GM23248 (cell line): ENCODE measurements at places on chromosomes 4 and X.
A peak's percentile ranks its signal among the peaks of the same experiment; 100 is the strongest.

DNA sequence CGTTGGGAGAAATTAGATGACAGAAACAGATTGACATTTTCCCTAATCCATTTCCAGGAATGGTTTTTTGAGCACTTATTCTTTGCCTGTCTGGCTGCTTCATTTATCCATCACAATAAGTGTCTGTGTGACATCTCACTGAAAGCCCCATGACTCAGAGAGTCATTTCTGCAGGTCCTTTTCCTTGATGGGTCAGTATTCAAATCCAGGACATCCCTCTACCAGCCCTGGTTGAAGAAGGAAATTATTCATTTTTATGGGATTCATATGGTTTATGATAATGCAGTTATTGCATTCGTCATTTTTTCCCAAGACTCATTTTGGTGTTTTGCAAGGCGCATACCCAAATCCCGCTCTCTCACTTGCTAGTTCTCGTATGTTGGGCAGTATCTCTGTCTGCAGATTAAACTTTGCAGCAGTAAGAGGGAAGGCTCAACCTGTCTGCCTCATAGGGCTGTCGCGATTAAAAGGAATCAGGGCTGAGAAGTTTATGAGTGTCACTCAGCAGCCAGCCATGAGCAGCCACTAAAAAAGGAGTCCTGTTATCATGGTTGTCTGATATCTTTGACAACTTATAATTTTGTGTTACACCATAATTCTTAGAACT is 44.0 kb downstream of the GYG2 start:
- no peak overlapping the region for H3K27ac ChIP-seq
- no peaks in the 10 kb centered on the region for H3K4me1 ChIP-seq
- H3K36me3 ChIP-seq, result no peaks in the 10 kb centered on the region
- H3K27me3 ChIP-seq, result no peaks in the 10 kb centered on the region
- no peak for DNase-seq
- no peak overlapping the region for H3K4me3 ChIP-seq

- no peak overlapping the region for H3K27ac ChIP-seq
- peak; percentile 12 for DNase-seq
- H3K4me1 ChIP-seq, result no peaks in the 10 kb centered on the region
- no peak overlapping the region for H3K4me3 ChIP-seq
- no peaks in the 10 kb centered on the region for H3K27me3 ChIP-seq
Measured at GRCh38 chrX:149145845-149146285, 359.2 kb downstream of the IDS start.

- no peaks in the 10 kb centered on the region for H3K27me3 ChIP-seq
- no peak overlapping the region for H3K4me3 ChIP-seq
- peak; percentile 17 for DNase-seq
- H3K4me1 ChIP-seq, result no peaks in the 10 kb centered on the region
- no peak overlapping the region for H3K27ac ChIP-seq
Measured at GRCh38 chr4:40228497-40229365, 31.9 kb downstream of the RHOH start.

GRCh38 chr4:16377887-16378286 is 151.6 kb upstream of the TAPT1 start:
- no peak overlapping the region for H3K4me3 ChIP-seq
- no peak for DNase-seq
- peaks cover 20% of the 10 kb centered on the region for H3K27me3 ChIP-seq
- H3K27ac ChIP-seq, result no peak overlapping the region
- H3K36me3 ChIP-seq, result no peaks in the 10 kb centered on the region
- H3K4me1 ChIP-seq, result no peaks in the 10 kb centered on the region

- no peaks in the 10 kb centered on the region for H3K27me3 ChIP-seq
- H3K4me1 ChIP-seq, result peaks cover 17% of the 10 kb centered on the region
Measured at GRCh38 chr4:69760455-69760854, at the start of gene SULT1B1. SULT1B1 (minus strand) TSS chr4:69760620; CDS start chr4:69755217, 5,403 bp downstream.

- no peak for DNase-seq
- no peaks in the 10 kb centered on the region for H3K36me3 ChIP-seq
- peaks cover 11% of the 10 kb centered on the region for H3K4me1 ChIP-seq
Measured at GRCh38 chrX:132467989-132468388, 20.8 kb downstream of the MBNL3 start.

- H3K36me3 ChIP-seq, result no peaks in the 10 kb centered on the region
- DNase-seq, result peak; percentile 34
- H3K4me3 ChIP-seq, result peak overlapping the region; percentile 43; the same call in 1 of the 2 replicates
- H3K27me3 ChIP-seq, result no peaks in the 10 kb centered on the region
- H3K27ac ChIP-seq, result peak overlapping the region; percentile 39
Measured at GRCh38 chrX:119762718-119763117, 4.3 kb downstream of the SOWAHD start.

- DNase-seq, result no peak
- peaks cover 17% of the 10 kb centered on the region for H3K4me1 ChIP-seq
- no peak overlapping the region for H3K4me3 ChIP-seq
- no peak overlapping the region for H3K27ac ChIP-seq
- peaks cover 7% of the 10 kb centered on the region; the same call in 1 of the 2 replicates for H3K36me3 ChIP-seq
Measured at GRCh38 chr4:139537292-139537691, 18.7 kb downstream of the SETD7 start.

DNA sequence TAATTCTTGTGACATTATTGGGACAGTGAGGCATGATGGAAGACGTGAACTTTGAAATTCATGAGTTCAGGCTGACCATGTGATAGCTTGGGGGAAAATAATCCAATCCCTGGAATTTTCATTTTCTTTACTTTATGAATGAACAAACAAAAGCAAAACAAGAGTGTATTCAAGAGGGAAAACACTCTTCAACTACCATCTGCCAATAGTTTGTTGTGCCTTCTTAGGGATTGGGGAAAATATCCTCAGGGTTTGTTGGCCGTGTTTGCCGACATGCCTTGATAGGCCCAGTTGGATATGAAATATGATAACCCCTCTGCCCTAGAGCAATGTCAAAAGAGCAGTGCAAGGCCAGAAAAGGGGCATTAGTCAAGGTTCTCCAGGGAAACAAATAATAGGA is 80.8 kb upstream of the CLNK start:
- no peaks in the 10 kb centered on the region for H3K27me3 ChIP-seq
- H3K4me1 ChIP-seq, result peaks cover 9% of the 10 kb centered on the region; the same call in 1 of the 2 replicates
- no peak overlapping the region for H3K4me3 ChIP-seq
- H3K36me3 ChIP-seq, result no peaks in the 10 kb centered on the region

DNA sequence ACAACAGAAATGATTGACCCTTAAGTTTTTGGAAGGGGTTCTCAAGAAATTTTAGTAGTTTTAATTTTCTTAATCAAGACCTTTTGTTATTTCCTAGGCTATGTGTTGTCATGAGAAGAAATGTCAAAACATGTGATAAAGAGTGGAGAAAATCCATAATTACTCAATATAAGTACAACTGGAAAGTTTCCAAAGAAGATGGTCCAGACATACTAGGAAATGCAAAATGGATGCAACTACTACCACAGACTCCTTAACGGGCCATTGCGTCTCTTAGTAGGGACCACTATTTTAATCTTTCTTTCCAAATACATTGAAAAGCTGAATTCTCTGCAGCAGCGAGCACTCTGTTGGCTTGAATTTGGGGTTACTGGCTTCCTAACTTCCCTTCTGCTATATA is 148.8 kb downstream of the NWD2 start:
- no peak overlapping the region for H3K27ac ChIP-seq
- no peak overlapping the region for H3K4me3 ChIP-seq
- no peaks in the 10 kb centered on the region for H3K36me3 ChIP-seq
- no peak for DNase-seq
- H3K27me3 ChIP-seq, result no peaks in the 10 kb centered on the region; the same call in 1 of the 2 replicates

DNA sequence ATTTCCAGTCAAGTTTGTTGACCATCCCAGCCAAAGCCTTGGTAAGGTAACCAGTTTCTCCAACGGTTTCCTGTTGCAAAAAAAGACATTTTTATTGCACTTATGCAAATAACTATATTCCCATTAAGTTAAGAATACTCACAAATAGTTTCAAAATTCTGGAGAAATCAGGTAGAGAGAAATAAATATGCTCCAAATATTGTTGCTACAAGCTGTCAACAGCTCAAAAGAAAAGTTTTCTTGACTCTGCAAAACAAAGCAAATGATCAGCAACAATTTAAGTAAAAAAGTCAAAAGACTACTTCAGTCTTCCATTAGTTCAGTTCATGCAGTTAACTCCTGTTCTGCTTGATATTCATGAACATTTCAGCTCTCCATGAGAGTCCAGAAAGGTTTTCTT is 49.0 kb upstream of the UGT8 start:
- H3K27ac ChIP-seq, result no peak overlapping the region
- H3K4me3 ChIP-seq, result no peak overlapping the region
- H3K36me3 ChIP-seq, result no peaks in the 10 kb centered on the region

GRCh38 chr4:38752372-38752940 is 30.3 kb downstream of the TLR10 start:
- H3K27ac ChIP-seq, result peak overlapping the region; percentile 75
- H3K27me3 ChIP-seq, result no peaks in the 10 kb centered on the region
- H3K4me1 ChIP-seq, result peaks cover 13% of the 10 kb centered on the region

- H3K4me1 ChIP-seq, result no peaks in the 10 kb centered on the region
- H3K4me3 ChIP-seq, result no peak overlapping the region
- no peaks in the 10 kb centered on the region for H3K27me3 ChIP-seq
Measured at GRCh38 chrX:100194082-100194775, 215.8 kb downstream of the PCDH19 start.

- no peaks in the 10 kb centered on the region for H3K27me3 ChIP-seq
- no peaks in the 10 kb centered on the region for H3K36me3 ChIP-seq
- no peak overlapping the region for H3K4me3 ChIP-seq
- peaks cover 26% of the 10 kb centered on the region for H3K4me1 ChIP-seq
- H3K27ac ChIP-seq, result peak overlapping the region; percentile 73
Measured at GRCh38 chrX:65644621-65645289, 22.7 kb upstream of the MSN start.

DNA sequence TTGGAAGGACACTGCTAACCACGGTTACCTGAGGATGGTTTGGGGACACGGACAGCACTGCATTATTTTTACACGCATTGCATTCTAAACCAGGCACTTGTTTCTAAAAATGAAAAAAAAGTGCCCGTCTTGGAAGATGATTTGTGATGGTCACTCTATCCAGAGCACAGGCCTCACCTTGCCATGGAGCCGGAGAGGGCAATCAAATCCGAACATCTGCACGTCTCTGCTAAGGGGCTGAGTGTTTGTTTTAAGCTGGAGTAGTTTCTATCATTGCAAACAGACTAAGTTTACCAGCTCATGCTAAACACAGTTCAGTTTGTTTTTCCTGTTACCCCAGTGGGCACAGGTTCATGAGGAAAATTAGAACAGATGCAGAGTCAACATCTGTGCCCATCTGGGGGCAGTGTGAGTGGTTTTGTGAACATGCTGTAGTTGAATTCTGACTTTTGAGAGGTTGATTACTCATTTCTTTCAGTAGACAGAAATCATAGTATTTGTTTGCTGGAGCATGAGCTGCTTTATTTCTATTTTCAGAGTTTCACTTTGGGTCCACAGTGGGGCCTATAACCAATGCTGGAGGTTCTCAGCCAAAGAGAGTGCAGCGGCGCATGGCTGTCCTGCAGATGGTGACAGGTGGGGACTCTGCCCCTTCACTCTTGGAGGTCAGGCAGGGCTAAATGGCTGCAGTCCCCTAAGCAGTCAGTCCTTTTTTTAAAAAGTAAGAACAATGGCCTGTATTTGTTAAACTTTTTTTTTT is 65.4 kb upstream of the ENPP6 start:
- H3K4me1 ChIP-seq, result no peaks in the 10 kb centered on the region
- H3K36me3 ChIP-seq, result no peaks in the 10 kb centered on the region
- H3K27ac ChIP-seq, result no peak overlapping the region
- no peaks in the 10 kb centered on the region for H3K27me3 ChIP-seq

DNA sequence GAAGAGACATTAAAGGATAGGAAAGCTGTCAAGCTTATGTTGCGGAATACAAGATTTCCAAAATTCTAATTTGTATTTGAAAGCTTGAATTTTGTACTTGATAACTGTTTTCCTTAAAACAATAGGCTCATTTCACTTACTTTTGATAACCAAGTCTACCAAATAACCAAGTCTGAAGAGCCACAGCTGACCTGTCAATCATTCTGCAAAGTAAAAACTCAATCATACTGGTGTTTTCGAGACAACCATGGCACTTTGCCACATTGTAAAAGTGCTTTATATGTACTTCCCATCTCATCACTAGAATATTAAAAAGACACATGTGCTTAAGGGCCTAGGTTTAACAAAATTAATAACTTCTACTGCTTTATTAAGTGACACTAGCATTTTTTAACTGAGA is 47.9 kb downstream of the LEF1 start:
- no peak overlapping the region for H3K27ac ChIP-seq
- H3K36me3 ChIP-seq, result no peaks in the 10 kb centered on the region
- no peaks in the 10 kb centered on the region; the same call in 1 of the 2 replicates for H3K27me3 ChIP-seq

DNA sequence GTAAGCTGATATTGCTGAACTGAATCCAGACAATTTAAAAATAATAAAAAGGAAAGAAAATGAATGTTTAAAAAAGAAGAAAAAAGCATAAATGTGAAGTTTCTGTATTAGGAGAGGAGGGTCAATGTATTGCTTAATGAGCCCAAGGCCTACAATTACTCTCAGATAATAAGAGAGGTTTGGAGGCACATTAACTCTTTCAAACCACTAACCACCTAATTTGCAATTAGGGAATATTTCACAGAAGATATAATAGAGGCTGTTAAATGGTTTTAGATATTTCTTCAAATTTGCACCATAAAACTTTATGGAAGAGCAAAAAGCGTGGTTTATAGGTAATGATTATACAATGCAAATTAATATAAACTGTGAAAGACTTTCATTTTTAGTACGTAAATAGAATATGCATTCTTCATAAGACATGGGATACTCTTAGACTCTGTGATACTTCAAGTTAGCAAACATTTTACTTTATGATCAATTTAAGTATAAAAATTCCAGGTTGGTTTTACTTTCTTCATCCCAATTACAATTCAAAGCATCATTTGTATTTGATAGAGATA is 364.2 kb upstream of the GALNTL6 start:
- H3K4me1 ChIP-seq, result no peaks in the 10 kb centered on the region
- no peak for DNase-seq
- no peaks in the 10 kb centered on the region for H3K27me3 ChIP-seq
- no peak overlapping the region for H3K27ac ChIP-seq

DNA sequence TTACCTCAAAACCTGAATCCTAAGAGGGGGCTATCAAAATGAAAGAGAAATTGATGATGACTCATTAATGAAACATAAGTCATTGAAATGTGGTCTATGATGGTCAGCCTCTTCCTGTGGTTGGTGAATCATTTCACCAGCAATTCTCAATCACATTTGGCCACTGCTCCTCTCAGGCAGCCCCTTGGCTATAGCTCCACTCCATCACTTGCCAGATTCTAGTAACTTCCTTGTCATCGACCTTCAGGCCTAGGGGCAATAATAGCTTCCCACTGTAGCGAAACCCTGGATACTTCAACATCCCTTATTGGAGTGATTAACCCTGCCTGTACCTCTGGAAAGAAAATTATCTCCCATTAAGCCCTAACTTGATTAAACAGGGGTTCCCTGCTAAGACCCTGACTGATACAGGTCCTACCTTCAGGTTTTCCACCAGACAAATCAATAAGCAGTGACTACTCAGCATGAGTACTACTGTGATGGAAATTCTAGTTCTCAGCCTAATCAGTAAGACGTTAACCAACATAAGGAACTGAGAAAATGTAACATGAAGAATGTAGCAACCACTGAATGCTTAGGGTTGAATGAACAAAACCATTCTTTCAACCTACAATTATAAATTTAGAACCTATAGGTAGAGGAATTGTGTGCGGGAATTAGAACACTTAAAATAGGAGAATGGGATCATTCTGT is 30.4 kb downstream of the ADH7 start:
- H3K4me3 ChIP-seq, result peak overlapping the region; percentile 18
- no peaks in the 10 kb centered on the region for H3K27me3 ChIP-seq
- peaks cover 22% of the 10 kb centered on the region for H3K4me1 ChIP-seq
- no peaks in the 10 kb centered on the region for H3K36me3 ChIP-seq
- H3K27ac ChIP-seq, result peak overlapping the region; percentile 82
- DNase-seq, result peak; percentile 93
